ENCODE measurements at places on chromosomes 1 and 21.

GRCh38 chr1:37177230-37177864 is 143.0 kb upstream of the GRIK3 start:
- no peak for DNase-seq

- DNase-seq = no peak
These were observed 69.0 kb upstream of the DIRAS3 start for GRCh38 chr1:68119445-68119844.

DNA sequence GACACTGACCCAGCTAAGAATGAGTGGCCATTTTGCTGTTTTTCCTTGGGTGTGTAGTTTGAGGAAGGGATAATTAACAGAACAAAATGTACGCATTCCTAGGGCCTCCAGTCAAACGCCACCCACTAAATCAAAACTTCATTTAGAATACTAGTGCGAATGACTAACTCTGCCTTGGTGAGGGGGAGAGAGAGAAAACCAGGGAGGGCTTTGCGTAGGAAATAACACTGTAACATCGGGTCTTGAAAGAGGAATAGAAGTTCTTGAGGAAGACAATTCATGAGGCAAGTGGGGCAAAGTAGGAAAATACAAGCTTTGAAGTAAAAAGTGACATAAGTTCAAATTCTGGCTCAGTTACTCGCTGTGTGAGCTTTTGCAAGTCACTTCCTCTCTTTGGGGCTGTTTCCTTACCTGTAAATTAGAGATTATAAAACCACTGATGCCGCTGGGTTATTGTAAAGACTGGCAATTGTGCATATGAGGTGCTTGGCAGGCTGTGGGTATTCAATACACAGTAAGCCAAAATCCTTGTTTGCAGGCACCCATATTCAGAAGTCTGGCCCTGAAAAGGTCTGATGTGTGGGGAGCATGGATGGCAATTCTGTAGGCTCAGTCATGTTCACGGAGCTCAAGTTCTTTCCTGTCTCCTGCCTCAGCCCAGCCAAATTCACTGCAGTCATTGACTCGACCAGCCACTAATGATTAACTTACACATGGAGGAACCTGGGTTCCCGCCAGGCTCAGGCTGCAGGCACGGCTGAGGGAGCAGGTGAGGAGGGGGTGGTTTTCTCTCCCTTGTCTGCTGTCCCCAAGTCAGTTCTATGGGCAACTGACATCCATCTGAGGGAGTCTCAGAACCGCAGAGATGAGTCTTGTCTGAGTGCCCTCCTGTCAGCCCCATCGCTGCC is 140.3 kb upstream of the CSF3R start:
- DNase-seq = no peak

DNA sequence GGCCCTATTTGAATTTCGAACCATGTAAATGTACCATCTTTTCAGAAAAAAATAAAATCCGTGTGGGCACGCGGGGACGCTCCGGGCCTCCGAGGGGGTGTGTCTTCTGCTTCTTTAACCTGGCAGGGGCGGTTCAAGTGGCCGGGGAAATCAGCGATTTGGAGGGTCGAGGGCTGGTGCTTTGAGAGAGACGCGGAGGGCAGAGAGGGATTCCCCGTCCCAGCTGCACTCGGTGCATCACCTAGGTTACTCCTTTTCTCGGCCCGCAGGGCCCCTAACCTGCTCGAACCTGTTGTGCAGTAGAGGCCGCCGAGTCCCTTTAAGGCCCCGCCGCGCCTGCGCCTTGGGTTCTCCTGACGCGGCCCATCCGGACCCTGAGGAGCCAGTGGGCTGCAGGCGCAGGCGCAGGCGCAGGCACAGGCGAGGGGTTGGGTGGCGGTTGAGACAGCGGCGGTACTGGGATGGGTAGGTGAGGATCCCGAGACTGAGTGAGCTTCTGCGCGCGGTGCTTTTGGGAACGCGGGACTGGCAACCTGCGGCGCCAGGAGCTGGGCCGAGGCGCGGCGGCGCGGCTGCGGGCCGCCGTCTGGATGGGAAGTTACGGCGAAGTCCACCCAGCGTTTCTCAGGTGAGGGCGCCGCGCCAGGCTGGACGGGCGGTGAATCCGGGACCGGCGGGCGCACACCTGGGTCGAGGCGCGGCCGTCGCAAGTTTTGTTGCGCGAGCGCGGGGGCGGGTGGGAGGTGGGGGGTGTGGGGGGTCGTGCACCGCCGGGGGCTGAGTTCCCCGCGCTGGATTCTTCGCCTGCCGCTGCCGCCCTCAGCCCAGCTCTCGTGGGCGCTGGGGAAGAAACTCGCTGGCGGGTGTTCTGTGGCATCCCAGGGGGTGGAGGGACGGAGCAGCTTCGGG is at the start of gene NBPF3:
NBPF3 (plus strand) TSS at position 417 of the 909 bp plus-strand sequence. CDS start 4,950 bp downstream, outside the sequence.
- DNase-seq = no peak

GRCh38 chr1:31685795-31686194 is 18.0 kb downstream of the COL16A1 start:
- no peak for DNase-seq

- DNase-seq = no peak
These were observed 14.8 kb upstream of the FAM163A start for GRCh38 chr1:179728271-179728670.

- no peak for DNase-seq
These were observed 155.9 kb upstream of the NEGR1 start for GRCh38 chr1:72438270-72438669.

GRCh38 chr1:53115403-53116306 is 26.8 kb downstream of the SLC1A7 start:
- DNase-seq = no peak

- no peak for DNase-seq
These were observed at the start of gene TSPAN1 for GRCh38 chr1:46174448-46175231. TSPAN1 (plus strand) TSS chr1:46175087; CDS start chr1:46181108, 6,021 bp downstream.
